ENCODE measurements at places on chromosomes 4 and X.

DNA sequence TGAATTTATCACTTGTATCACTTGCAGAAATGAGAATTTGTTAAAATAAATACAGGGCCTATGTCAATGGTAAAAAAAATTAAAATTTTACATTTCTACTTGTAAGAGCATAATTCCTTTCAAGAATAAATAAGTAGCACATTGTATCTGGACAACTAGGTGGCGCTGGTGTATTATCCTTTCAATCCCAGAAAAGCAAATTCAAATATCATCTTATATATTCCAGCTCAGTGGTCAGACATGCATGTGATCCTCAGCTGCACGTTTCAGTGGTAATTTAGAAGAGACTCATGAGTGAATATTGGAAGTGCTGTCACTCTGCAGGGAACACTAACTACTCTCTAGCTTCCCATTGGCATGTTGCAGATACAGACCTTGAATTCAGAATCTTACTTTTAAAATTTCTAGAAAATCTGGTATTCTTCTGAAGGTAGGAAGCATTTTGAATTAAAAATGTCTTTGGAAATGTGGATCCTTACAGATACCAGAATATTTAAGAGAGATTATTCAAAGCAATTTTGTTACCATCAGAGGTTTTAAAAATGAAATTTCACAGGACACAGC, 1414.7 kb upstream of the TENM3 start:
- no peak for ATAC-seq

DNA sequence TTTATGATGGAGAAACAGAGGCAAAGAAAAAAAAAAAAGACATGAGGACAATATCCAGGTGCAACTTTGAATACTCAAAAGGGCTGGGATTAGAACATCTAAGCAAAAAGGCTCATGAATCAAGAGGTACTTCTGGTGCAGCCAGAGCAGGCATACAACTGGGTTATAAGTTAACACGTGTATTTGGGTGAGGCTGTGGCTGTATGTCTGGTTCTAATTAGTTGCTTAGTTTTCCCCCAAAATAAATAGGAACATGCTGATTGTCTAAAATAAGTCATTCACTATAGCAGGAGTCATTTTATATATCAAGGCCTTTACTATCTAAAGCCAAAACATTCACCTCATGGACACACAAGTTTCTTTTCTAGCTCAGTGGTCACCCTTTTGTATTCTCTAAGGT, 20.2 kb downstream of the NHS start:
- no peak for ATAC-seq

- ATAC-seq = no peak
These were observed 108.3 kb downstream of the NLGN4X start for GRCh38 chrX:6120329-6120728.

- ATAC-seq = no peak
These were observed 335.2 kb downstream of the TENM3 start for GRCh38 chr4:182578402-182578801.

GRCh38 chr4:1300466-1301455, 11.1 kb downstream of the MAEA start:
- peak; percentile 43 for ATAC-seq

DNA sequence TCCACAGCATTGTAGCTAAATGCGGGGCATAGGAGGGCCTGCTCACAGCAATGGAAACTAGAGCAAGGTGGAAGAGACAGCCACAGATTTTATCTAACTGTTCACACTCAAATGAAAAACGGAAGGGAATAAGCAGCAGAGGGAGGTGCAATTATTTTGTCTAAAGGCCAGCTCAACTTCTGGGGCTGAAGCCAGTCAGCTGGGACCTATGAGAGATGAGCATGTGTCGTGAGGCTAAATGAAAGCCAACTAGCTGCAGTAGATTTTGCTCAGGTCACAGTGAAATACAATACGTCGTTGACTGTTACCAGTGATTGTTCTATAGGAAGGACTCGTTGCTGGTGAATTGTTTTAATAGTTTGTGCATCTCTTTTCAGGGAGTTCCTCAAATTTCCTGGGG, 26.4 kb upstream of the FGFBP2 start:
- no peak for ATAC-seq

DNA sequence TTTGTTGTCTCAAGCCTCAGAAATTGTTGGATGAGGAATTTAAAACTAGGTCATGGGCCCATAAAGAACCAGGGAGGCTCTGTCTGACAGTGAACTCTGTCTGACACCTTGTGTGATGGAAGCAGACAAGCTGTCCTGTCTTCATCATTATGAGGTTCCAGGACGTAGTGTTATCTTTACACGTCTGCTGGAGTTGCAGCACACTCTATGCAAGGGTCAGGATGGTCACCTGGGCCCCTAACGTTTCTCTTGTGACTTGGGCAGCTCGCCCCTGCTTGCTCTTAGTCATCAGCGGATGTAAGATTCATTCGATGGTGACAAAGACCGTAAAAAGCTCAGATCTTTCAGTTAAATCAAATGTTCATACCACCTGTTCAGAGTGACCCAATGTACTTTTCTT, 92.0 kb upstream of the ADGRG2 start:
- no peak for ATAC-seq

- no peak for ATAC-seq
These were observed 34.9 kb upstream of the IL1RAPL1 start for GRCh38 chrX:28552322-28552721.

DNA sequence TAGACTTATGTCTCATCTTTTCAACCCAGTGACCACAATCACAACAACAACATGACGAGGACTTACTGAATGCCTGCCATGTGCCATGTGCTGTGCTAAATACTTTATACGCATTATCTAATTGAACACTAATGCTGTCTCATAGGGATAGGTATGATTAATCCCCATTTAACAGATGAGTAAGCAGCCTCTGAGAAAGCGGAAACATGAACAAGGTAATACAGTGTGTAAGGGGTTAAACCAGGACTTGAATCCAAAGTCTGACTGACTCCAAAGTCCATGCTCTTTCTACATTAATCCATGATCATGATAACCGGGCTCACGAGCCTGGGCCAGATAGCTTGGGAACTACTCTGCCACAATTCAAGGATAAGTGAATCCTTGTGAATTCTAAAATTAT, 105.3 kb upstream of the MBNL3 start:
- no peak for ATAC-seq

- ATAC-seq = no peak
These were observed 61.1 kb upstream of the DCTD start for GRCh38 chr4:182978152-182978827.

- ATAC-seq = no peak
These were observed 43.6 kb upstream of the IL1RAPL2 start for GRCh38 chrX:104522386-104522785.

- no peak for ATAC-seq
These were observed 8.5 kb upstream of the NUDT6 start for GRCh38 chr4:122930862-122931261.

DNA sequence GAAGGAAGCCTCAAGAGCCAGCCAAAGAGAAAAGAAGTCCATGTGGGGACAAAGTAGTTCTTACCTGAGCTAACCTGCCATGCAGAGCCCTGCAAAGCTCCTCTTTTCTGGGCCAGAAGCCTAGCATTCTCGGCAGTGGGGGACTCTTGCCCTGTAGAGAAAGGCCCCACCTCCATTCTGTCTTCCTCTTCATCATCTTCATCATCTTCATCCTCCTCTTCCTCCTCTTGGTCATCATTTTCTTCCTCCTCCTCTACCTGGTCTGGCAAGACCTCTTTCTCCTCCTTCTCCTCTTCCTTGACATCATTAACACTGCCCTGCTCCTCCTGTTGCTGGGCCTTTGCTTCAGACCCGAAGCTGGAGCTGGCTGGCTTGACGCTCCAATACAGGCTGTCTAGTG, 16.7 kb downstream of the LAS1L start:
- no peak for ATAC-seq

GRCh38 chr4:150510176-150510865, 71.6 kb upstream of the MAB21L2 start:
- ATAC-seq = no peak

- no peak for ATAC-seq
These were observed 400.1 kb upstream of the CPEB2 start for GRCh38 chr4:14602206-14602605.

GRCh38 chr4:15784959-15785634, 7.0 kb downstream of the CD38 start:
- ATAC-seq = no peak

- no peak for ATAC-seq
These were observed 77.1 kb upstream of the ATXN3L start for GRCh38 chrX:13396924-13397323.

- ATAC-seq = peak; percentile 95
These were observed 88.4 kb downstream of the GPR143 start for GRCh38 chrX:9677098-9677739.

DNA sequence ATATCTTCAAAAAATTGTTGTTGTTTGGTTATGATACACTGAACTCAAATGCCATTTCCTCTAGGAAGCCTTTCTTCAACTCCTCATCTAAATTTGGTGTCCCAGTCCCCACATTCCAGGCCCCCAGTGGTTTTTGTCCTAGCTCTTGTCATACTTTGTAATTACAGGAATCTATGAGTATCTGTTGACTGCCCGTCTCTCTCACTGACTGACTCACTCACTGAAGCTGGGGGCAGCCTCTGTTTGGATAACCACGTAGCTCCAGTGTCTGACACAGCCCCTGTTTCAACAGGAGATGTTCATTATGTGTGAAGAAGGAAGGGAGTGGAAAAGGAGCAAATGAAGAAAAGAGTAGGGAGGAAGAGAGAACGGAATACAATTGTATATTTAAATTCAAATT, 284.1 kb upstream of the TENM3 start:
- no peak for ATAC-seq

DNA sequence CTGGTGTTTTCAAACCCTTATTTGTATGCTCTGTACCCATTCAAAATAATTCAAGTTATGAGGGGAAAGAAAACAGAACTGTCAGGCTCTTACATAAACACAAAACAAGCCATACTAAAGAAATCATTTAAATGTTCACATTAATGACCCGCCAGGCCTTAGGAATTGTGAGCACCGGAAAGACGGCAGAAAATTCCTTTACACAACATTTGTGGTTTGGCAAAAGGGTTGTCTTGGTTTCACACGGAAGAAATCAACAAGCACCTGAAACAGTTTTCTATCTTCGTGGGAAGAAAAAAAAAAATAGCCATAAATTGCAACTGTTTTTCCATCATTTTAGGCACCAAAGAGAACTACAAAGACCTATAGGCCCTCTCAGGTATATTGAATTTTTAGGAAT, 188.5 kb upstream of the FTHL17 start:
- ATAC-seq = no peak

- peak; percentile 55 for ATAC-seq
These were observed 16.1 kb downstream of the RNF4 start for GRCh38 chr4:2484993-2485392.

DNA sequence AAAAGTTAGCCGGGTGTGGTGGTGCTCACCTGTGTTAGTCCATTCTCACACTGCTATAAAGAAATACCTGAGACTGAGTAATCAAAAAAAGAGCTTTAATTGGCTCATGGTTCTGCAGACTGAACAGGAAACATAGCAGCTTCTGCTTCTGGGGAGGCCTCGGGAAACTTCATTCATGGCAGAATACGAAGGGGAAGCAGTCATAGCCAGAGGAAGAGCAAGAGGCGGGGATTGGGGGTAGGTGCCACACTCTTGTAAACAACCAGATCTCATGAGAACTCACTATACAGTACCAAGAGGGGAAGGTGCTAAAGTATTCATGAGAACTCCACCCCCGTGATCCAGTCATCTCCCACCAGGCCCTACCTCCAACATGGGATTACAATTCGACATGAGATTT, 64.1 kb downstream of the BEND4 start:
- ATAC-seq = no peak

- ATAC-seq = no peak
These were observed 128.2 kb upstream of the INPP4B start for GRCh38 chr4:142974328-142974727.

DNA sequence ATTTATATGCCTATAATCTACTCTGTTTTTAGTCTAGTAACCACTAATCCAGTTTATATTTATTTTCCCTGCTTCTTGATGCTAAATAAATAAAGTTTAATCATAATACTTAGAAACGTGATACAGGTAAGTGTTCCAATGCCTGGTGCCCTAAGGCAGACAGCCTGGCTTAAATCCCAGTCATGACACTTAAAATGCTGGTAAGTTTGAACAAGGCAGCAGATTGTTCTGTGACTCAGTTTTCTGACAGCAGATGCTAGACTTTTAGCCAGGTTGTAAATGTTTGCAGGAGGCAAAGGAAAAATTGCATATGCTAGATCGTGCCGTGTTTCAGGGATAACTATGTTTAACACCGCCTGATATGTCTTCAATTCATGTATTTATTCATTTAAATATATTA, 2661.6 kb downstream of the PCDH7 start:
- ATAC-seq = no peak

- ATAC-seq = no peak
These were observed 172.0 kb downstream of the AASDH start for GRCh38 chr4:56215141-56215783.
